ENCODE measurements at places on chromosomes 12 and 14.

GRCh38 chr14:54782751-54783659 lies 119.6 kb downstream of the GCH1 start:
- no peak for DNase-seq

DNA sequence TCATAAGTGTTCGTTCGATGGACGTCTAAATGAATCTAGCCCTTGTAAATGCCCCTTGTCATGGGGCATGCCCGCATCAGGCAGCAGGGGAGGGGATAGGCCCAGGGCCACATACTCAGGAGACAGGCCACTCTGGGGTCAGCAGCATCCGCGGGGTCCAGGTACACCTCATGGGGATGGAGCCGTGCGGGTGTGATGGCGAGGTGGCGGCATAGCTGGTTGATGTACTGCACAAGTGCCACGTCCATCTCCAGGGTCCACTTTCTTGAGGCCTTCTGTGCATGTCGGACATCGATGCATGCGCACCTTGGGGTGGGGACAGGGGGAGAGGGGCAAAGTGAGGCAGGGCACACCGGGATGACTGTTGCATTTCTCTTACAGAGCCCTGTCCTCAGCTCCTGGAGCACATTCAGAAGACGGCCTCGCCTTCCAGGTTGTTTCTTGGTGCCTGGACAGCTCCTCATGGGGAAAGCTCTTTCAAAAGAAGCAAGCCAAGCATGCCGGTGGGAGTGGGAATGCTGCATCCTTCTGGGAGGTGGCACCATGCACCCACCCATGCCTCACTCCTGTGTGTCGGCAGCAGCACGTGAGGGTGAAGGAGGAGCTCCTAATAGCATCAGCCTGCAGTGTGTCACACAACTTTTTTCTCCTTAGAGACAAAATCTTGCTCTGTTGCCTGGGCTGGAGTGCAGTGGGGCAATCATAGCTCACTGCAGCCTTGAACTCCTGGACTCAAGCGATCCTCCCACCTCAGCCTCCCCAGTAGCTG lies 47.4 kb downstream of the TRAFD1 start:
- no peak for DNase-seq

DNA sequence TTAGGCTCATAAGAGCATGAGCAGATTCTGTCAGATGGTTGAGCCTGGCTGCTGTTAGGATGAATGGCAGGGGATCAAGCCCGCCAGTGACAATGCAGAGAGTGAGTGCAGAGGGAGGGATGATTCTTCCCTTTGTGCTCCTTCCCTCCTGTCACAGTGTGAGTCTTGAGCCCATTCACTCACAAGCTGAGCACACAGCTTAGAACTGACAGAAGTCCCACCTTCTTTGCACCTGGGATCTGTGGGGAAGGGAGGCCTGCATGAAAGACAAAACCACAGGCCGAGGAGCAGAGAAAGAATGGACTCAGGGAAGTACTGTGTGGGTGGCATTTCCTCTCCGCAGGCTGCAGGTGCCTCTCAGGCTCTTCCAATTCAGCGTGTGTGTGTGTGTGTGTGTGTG lies 160.6 kb downstream of the KCNA5 start:
- DNase-seq, result no peak

DNA sequence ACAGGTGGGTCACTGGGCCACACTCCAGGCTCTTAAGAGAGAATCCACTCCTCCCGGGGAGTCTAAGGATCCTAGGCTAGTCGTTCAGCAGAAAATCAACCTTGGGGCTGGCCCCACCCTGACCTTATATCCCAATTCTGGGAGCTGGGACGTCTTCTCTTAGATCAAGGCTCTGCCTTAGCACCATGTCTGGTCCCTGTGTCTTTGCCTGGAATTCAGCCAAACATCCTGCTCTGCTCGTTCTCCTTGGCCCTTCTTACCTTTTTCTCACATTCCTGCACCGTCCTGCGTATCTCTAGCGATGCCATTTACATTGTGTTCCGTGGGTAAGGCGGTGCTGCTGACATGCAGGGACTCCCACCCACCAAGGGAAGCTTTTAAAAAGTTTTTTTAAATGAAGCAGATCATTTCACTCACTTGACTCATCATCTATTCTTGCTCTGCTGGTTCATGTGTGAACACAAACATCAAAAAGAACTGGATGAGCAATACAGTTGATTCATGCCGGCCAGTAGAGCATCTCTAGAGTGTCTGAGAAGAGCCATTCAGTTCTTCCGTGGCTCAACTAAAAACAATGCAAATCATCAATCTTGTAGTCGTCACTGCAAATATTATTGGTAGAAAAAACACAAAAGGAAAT lies 50.2 kb downstream of the KCNK13 start:
- DNase-seq, result no peak

DNA sequence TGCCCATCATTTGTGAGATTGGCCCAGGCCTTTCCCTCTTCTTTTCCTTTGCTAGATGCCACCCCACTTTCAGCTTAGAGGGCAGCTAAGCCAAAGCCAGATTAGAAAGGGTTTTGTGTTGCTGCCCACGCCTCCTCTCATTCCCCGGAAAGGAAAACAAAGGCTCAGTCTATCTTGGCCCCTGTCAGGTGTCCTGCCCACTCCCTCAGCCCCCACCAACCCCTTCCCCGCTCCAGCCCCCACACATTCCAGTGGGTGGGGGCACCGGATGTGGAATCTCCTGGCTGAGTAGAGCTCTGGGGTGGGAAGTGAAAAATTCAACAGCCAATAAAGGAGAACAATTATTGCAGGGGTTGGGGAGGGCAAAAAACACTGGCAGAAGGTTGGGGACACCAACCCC lies 2.2 kb downstream of the BLOC1S1 start:
- DNase-seq, result no peak

DNA sequence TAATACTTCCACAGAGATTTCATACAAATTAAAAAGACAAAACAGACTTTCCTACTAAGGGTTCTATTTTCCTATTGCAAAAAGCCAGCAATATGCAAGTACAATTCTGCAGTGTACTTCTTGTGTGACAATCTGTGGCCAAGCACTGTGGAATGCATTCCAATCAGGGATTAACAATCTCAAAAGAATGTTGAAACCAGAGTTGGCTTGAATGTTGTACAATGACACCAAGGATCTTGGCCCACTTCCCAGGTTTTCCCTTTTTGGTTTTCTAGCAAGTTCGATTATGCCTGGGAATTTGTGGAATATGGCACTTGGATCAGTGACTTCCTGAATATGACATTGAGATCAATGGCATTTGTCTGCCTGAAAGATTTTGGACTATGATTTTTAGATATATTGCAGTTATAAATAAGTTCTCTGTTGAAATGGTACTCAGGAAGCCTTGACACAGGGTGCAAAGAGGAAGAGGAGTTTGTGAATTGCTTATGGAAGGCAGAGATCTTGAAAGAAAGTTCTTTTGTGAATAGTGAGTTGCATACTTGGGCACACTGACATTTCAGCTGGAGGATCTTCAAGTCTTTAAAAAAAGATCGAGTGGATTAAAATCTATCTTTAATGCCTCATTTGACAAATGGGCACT lies 81.4 kb upstream of the FERMT2 start:
- DNase-seq, result no peak

GRCh38 chr14:22884738-22885523 lies 1.9 kb downstream of the REM2 start:
- no peak for DNase-seq

DNA sequence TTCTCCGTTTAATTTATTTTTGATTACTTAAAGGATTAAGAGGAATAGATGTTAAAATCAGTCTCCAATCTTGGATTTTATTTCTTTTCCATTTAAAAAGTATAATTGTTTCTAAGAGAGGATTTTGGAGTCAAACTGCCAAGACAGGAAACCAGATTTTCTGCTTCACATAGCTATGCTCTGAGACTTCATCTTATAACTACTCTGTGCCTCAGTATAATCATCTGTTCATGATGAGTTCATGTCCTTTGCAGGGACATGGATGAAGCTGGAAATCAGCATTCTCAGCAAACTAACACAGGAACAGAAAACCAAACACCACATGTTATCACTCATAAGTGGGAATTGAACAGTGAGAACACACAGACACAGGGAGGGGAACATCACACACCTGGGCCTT lies 9.0 kb upstream of the TAS2R31 start:
- DNase-seq, result no peak

GRCh38 chr12:130816097-130816496 lies 23.0 kb downstream of the STX2 start:
- DNase-seq, result no peak

GRCh38 chr14:104227806-104228205 lies 89.4 kb downstream of the KIF26A start:
- peak; percentile 60 for DNase-seq

GRCh38 chr12:107612508-107612907 lies 73.1 kb upstream of the PWP1 start:
- DNase-seq, result no peak

GRCh38 chr12:84842406-84843013 lies 70.1 kb downstream of the SLC6A15 start:
- DNase-seq, result no peak

DNA sequence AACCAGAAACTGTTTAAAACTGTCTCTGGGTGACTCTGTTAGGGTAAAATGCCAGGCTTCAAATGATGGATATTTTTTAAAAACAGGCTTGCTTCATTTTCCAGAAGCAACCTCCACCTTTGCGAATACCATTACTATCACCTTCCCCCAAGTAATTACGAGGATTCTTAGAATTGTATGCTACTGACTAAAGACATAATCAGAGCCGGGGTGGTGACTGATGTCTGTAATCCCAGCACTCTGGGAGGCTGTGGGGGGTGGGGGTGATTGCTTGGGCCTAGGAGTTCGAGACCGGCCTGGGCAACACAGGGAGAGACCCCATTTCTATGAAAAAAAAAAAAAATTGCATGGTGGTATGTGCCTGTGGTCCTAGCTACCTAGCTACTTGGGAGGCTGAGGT lies 38.3 kb downstream of the FGD6 start:
- DNase-seq, result no peak

DNA sequence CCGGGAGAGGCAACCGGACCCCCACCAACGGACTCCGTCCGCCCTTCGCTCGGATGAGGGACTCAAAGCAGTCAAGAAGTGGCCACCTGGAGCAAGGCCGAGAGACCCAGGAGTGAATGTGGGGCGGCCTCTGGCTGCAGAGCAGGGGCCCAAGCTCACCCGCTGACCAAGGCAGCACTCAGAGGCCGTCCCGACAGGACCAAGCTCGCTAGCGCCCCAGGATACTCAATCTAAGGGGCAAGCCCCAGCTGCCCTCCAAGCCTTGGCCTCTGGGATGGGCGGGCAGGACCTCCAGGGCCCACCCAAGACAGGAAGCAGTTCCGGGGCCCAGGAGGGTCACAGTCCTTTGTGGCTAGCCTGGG lies 936 bp downstream of the AKT1 start:
- DNase-seq, result no peak

DNA sequence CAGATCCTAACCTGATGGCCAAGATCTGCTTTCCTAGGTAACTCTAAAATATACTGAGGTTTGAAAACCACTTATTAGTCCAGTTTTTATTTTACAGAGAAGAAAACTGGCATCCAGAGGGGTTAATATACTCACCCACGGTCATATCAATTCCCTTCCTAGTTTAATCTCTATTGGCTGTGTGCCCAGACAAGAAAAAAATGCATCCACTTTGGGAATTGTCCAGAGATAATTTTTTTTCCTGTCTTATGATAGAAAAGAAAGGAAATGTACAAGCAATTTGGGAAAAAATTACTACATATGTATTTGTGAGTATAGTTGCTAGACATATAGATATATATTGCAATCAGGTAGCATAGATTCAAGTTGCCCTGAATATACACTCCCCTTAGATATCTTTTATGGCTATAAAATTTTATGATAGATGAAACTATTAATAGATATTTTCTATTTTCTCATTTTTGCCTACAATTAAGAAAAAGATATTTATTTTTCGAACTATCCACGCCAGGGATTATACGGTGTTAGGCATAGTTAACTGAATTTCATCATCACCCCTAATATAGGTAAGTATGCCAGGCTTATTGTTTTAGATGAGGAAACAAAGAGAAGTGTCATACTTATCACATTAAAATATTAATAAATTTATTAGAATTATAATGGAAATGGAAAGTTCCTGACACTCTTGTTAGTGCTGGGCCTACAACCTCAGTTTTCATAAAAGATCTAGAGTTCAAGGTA lies 100.5 kb upstream of the SLC38A2 start:
- DNase-seq, result no peak

DNA sequence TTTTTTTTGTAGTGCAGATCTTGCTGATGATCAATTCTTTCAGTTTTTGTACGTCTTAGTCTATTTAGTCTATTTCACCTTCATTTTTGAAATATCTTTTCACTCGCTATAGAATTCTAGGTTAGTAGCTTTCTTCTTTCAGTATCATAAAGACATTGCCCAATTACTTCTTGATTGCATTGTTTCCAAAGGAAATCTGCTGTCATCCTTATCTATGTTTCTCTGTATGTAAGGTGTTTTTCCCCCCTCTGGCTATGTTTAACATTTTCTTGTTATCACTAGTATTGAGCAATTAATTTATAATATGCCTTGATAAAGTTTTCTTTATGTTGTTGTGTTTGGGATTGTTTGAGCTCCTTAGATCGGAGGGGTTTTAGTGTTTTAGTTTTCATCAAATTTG lies 171.9 kb downstream of the BMP4 start:
- DNase-seq, result no peak

GRCh38 chr14:106037380-106037779 lies 511.0 kb downstream of the TMEM121 start:
- DNase-seq, result no peak

GRCh38 chr12:64009321-64010068 lies 165.0 kb downstream of the SRGAP1 start:
- DNase-seq, result no peak

DNA sequence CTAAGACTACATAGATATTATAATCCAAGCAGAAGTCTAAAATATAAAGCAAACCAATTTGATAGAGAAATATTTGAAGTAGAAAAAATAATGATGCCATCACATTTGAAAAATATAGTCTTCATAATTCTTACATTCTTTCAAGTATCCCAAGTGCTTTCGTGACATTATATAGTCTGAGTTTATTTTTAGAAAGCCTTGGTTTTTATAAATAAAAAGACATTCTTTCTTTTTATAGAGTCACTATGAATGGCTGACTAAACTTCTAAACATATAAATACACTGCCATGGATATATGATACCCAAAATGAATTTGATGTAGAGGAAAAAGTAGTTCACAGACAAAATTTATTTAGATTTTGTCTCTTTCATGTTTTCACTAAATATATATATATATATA lies 135.1 kb upstream of the PDZRN4 start:
- DNase-seq, result no peak

DNA sequence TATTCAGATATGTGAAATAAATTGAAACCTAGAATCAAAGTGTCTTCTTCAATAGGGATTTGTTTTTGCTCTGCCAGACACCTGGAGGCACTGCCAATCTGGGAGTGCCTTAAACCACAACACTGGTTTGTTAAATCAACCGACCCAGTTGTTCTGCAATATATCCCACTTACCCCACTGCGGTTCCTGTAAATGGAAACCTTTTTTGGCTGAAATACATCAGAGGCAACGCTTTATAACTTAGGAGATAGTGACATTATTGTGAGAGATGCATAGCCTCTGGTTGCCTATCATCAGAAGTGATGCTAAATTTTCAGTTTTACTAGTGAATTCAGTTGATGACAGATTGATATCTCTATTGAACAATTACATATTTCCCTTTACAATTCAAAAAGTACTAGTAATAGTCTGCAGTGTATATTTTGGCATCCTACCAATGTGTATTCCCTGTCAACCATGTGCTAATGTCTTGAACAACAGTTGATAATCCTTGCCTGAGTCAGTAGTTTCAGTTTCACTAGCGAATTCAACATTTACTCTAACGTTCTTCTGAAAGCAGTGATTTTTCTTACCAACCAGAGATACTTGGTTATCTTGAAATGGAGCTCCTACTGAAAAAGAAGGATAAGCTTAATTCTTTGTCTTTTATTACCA lies 30.5 kb downstream of the PPP2R5C start:
- no peak for DNase-seq
